ENCODE measurements at places on chromosomes 2 and 18.

- DNase-seq: no peak
These were observed 203.9 kb downstream of the PRKCE start for GRCh38 chr2:45855374-45855773.

DNA sequence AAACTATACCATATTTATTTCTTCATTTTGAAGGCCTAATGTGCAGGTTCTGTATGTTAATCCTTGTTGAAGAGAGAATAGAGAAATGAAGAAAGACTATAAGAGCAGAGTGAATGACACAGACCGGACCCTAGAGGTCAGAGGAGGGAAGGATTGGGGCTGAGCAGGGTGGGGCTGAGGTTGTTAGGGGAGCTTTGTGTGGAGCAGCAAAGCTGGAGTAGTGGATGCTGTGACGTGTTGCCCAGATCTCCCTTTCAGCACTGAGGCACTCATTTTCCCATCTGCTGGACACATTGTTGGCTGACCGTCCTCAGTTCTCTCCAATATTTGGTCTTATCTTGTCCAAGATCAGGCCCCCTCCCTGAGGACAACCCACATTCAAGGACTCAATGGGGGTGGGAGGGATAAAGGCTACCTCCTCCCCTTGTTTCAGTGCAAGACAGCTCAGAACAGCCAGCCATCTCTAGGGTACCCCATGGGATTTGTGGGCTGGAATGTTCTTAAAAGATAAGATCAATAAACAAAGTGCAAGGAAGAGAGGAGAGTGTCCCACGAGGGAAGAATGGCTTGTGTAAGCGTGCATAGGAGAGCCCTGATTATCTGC lies 143.6 kb downstream of the TDRD15 start:
- no peak for DNase-seq

- DNase-seq: no peak
These were observed 132.1 kb upstream of the MMADHC start for GRCh38 chr2:149719695-149720094.

DNA sequence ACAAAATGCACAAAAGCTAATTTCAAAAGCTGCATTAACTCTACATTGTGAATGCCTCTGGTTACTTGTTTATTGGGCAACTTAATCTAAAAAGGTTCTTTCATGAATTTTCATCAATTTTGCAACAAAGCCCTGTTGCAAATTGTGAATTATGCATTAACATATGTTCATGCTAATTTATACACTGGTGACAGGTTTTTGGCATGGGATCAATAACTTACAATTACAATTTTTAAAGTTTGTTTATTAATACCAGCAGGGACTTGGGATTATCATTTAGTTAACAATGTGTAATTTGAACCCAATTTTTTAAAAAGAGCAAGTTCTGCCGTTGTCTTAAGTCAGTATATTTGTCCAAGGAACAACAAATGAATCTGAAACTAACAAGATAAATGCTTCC lies 183.6 kb downstream of the DCC start:
- DNase-seq: no peak

DNA sequence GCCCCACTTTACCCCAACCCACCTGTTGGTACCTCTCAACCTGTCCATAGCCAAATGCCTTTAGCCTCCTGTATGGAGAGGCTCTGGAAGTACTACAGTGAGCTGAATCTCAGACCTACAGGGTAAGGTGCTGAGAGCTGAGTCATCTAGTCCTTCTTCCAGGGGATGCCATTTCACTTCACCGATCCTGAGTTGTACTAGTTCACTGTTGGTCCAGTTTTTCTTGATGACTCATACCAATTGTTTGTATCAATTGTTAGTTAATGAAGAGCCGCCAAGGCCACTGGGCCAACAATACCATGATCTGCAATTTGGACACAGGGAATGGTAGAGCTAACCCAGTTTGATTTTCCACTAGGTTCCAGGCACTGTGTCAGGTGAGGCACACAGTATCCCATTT lies 257.0 kb downstream of the CLIP4 start:
- no peak for DNase-seq

GRCh38 chr2:169495310-169495928 lies 14.1 kb upstream of the KLHL41 start:
- DNase-seq: no peak

DNA sequence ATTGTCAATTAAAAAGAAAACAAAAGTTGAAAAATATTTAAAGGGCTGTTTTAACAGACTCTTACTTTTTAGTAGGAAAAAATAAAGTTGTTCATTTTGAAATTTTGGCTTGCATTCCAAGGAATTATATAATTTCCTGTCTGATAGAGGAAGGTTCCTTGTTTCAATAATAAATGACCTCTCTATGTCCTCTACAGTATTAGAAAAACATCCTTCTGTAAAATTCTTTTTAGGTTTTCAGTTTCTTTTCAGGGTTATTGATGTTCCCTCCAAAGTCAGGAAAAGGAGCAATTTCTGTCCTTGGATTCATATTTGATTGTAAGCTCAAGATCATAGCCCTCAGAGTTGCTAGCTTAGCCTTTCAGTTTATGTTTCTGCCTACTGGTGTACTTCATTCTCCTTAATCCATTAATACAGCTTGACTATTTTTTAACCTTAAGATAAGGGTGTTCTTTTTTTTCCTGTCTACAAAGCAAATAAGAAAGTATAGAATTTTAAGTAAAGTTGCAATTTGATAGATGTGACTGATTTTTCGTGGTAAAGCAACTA lies 125.2 kb upstream of the COL3A1 start:
- DNase-seq: no peak

GRCh38 chr2:224268441-224268840 lies 133.5 kb downstream of the FAM124B start:
- DNase-seq: no peak

- DNase-seq: no peak
These were observed 33.7 kb downstream of the STARD6 start for GRCh38 chr18:54323970-54324369.

- DNase-seq: no peak
These were observed 23.0 kb upstream of the ODC1 start for GRCh38 chr2:10471046-10471571.

GRCh38 chr2:20580690-20581437 lies 70.0 kb downstream of the HS1BP3 start:
- DNase-seq: no peak

DNA sequence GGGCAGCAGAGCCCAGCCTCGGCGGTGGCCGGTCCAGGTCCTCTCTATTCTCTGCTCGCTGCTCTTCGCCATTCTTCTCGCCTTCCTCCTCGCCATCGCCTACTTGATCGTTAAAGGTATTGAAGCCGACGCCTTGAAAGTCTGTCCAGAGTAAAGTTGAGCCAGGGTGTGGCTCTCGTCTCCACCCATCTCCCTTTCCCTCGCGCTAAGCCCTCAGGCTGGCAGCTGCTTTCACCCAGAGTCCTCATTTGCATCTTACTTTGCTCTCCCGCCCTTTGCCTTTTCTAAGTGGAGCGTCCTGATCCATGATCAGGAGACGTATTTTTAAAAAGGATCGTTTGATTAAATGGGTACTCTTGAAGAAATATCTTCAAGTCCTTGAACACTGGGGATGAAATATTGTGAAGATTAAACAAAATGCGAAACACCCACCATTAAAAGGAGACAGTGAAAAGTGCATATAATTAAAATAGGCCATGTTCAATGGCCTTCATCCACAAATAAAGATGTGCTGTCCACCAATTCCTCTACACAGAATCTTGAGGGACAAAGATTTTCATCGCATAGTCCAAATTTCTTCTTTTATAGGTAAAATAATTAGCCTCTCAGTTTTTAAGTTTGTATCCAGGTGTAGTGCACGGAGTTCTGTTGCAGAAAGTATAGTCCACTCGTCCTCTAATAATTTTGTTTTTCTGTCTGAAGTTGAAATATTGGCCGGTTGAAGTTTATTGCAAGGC lies 657 bp downstream of the ARL6IP6 start:
- peak; percentile 44 for DNase-seq

GRCh38 chr2:43154685-43155084 lies 71.7 kb downstream of the ZFP36L2 start:
- DNase-seq: no peak

DNA sequence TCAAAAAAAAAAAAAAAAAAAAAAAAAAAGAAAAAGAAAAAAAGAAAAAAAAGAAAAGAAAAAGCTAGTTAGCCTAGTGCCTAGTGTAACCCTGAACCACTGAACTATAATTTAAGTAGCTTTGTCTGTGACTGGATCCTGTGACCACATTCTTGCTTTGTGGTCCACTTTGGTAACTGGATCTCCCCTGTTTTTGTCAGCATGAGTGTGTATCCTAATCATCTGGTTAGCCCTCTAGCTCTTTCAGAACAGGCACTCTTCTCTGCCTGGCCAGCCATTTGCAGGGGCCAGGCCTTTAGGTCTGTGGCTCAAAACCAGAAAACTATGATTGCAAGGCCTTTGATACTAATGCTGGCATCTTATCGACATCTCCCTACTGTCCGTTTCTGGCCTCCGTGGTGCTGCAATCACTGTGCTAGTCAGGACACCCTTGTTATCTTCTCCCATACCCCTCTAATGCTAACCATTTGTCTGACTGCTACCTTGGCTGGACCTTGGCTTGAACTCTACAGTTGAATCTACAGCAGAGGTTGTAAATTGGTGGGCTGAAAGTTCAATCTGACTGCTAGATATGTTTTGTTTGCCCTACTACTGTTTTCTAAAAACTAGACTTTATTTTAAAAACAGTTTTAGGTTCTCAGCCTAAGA lies 40.5 kb downstream of the RBKS start:
- DNase-seq: no peak

- DNase-seq: no peak
These were observed 552.8 kb upstream of the PKDCC start for GRCh38 chr2:41495050-41495449.

DNA sequence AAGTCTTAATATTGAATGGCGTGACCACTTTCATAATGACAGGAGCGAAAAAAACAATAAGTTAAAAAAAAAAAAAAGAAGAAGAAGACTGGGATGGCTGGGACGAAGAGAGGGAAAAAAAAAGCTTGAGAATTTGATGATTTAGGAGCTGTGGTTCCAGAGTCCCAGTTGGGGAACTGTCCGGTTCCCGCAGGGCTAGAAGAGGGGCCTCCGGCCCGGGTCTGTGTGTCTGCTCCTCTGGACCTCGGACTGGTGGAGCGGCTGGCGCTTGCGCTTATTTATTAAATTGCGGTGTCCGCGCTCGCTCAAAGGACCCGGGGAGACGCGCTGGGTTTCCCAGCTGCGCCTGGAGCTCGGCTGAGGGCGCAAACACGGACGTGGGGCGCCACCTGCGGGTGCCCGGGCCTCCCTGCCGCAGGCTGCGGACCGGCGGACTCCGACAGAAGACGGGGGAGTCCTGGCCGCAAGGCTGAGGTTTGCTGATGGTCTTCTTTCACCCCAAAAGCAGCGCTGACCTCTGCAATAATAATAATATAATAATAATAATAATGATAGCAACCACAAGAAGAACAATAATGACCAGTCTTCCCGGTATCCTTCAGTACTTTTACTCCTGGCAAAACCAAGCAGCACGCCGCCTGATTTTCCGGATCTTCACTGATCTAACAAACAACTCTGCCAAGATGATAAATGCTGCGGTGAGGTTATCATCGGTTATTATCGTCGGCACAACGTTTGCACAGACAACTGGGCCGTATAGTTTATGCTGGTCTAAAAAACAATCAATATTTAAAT lies at the start of gene CBLN2:
CBLN2 (minus strand) TSS at position 251 of the 795 bp plus-strand sequence. CDS start 2,182 bp downstream, outside the sequence.
- DNase-seq: peak; percentile 50

- no peak for DNase-seq
These were observed 9.3 kb upstream of the GPR35 start for GRCh38 chr2:240615820-240616547.

GRCh38 chr2:28449488-28450395 lies 46.1 kb upstream of the PLB1 start:
- DNase-seq: peak; percentile 70

DNA sequence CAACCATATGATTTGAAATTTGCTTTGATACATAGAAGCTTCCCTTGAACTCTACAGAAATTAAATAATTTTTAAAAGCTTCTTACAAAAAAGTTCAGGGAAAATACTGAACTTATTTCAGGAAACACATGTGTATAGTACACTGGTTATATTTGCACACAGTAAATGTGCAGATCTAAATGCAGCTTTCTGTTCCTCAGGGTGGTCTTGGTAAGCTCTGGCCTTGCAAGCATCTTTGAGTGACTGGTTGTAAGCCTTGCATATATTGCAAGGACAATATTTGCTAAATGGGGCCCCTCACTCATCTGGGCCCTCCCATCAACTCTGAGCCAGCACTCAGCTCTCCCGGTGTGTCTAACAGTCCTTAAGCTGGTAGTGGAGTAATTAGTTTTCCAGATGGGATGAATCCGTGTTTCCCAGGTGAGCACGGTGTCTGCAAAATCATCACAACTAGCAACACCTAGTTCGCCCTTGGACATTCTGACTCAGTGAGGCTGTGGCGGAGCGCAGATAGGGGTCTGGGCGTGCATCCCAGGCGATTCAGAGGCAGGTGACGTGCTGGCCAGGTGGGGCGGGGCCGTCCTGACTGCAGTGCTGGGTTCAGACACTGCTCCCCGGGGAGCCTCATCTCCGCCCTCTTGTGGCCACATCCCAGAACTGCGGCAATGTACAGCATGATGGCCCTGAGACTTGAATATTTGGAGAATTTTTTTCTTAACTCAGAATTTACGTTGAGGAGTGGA lies 149.6 kb downstream of the MBP start:
- DNase-seq: peak; percentile 79

GRCh38 chr2:96503637-96504243 lies 1.4 kb downstream of the NEURL3 start:
- DNase-seq: no peak

DNA sequence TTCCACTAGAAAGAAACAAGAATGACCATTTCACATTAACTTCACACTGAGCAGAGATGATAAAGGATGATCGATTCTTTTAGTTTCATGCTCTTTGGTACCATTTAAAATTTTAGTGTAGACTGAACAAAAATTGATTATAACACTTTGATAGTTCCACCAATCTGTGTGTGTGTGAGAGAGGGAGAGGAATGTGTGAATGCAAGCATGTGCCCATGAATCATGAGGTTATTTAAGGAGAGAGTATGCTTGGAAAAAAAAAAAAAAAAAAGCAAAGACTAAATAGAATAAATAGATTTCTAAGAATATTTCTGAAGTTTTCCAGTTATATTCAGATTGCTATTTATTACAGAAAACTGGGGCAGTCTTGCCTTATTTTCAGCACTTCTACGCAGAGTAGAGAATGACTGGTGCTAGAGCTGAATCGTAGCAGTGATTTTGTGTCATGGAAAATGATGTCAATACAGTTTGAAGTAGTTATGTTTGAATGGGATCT lies 900.8 kb downstream of the SLC4A3 start:
- no peak for DNase-seq

DNA sequence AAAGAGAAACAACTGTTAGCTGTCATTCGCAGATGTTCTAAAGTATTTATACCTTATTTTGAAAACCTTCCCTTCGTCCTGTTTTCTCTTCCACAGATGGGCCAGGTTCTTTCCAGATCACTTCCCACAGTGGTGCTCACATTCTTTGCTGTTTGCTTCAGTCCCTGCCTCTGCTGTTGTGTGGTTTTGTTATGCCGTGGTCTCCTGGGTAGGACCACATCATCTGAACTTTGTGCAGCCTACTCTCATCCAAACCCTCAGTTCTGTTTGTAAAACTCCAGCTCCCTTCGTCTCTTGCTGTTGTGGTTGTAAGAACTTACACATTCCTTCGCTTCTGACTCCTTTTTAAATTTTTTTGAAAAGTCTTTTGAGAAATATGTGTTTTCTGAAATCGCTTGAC lies 38.1 kb downstream of the ZNF236 start:
- no peak for DNase-seq

- no peak for DNase-seq
These were observed 56.2 kb downstream of the KCNG2 start for GRCh38 chr18:79853993-79854364.

All from suppressor macrophage treated with lipopolysaccharide for 4 hours (primary cell).